ENCODE measurements at places on chromosomes 2 and 18.
A peak's percentile ranks its signal among the peaks of the same experiment; 100 is the strongest.

- DNase-seq: peak; percentile 90
Observed at GRCh38 chr2:12767541-12767940, 50.8 kb downstream of the TRIB2 start.

DNA sequence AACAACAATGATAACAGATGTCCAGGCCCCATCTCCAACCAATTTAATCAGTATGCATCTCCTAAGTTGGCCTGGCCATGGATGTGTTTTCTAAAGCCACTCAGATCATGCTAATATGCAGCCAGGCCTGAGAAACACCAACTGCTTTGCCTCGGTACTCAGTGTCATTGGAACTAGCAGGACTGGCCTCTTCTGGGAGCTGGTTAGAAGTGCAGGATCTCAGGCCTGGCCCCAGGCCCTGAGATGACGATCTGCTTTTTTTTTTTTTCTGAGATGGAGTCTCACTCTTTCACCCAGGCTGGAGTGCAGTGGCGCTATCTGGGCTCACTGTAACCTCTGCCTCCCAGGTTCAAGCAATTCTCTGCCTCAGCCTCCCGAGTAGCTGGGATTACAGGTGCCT, 69.1 kb downstream of the IRS1 start:
- DNase-seq: no peak

GRCh38 chr18:34493099-34493544, 217.0 kb upstream of the DTNA start:
- DNase-seq: peak; percentile 74

- no peak for DNase-seq
Observed at GRCh38 chr2:231928481-231928880, 2.3 kb upstream of the NPPC start.

- DNase-seq: peak; percentile 55
Observed at GRCh38 chr18:3525870-3526420, 76.0 kb downstream of the TGIF1 start.

DNA sequence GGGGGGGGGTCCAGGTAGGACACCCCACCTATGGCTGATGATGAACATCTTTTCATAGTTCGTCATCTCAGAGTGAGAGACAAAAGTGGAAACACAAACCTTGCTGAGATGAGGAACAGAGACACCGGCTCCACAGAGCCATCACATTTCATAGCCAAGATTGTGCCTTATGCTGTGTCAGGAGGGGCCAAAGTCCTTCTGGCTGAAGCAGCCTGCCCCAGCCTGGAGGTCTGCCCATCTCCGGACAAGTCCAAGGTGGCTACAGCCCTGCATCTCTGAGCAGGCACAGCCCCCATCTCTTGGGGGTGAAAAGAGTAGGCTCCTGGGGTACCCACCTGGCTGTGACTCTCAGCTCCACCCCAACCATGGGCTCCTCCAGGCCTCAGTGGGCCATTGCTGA, 70.3 kb downstream of the ZBTB7C start:
- DNase-seq: no peak

DNA sequence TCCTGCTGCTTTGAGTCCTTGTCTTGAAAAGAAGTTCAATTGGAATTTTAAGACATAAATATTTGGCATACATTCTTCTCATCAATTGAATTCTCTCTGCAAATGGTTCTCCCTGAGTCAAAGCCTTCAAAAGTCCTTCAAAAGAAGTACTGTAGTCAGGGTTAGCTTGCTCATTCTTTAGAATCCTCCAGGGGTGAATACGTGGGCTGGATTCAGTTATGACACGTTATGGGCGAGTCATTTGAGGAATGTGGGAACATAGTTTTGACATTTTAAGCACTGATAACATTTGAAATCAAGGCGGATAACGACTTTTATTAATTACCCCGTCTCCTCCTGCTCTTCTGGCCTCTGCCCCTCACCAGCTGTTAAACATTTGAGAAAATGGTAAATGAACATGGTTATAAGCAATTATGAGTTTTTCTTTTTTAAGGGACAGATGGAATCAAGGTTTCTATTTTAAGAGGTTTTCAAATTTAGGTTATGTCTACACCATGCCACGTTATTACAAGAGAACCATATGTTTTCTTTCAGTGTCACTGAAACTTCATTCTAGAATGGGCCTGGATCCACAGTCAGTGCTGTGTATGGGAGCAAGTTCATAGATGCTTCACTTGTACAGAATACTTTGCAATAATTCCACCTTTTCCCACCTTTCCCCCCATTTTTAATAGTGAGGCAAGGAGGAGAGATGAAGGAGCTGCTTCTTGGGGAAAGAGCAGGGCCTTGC, 273.1 kb downstream of the TSN start:
- no peak for DNase-seq
